ENCODE measurements at places on chromosomes 1 and 21.

DNA sequence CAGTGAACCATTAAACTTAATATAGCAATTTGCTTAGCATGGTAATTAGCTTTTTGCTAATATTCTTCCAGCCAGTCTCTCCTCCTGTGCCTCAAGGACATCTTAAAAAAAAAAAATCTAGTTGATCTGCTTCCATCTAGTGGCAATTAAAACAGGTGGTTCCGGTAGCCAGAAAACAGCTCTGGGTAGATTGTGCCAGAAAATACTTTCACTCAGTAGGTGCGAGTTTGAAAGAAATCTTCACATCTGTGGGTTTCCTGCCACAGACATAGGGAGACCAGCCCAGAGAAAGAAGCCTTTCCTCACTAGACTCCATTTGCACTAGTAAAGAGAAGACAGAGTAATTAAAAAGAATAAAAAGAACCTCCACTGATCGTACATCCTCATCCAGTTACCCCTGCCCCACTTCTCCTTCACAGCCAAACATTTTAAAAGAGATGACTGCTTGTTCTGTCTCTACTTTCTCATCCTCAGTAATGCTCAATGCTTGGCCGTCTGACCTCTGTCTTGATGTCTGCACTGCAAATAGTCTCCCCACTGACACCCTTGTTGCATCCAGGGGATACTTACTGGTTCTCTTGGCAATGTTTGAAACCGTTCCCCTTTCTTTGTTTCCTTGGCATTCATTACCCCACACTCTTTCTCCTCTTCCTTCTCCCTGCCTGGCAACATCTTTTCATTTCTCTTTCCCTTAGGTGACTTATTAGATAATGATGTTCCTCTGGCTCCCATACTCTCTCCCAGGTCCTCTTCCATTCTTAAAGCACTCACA, 16.9 kb downstream of the SELL start:
- DNase-seq, result peak; percentile 82

GRCh38 chr1:33914531-33914930, 50.7 kb downstream of the HMGB4 start:
- no peak for DNase-seq

DNA sequence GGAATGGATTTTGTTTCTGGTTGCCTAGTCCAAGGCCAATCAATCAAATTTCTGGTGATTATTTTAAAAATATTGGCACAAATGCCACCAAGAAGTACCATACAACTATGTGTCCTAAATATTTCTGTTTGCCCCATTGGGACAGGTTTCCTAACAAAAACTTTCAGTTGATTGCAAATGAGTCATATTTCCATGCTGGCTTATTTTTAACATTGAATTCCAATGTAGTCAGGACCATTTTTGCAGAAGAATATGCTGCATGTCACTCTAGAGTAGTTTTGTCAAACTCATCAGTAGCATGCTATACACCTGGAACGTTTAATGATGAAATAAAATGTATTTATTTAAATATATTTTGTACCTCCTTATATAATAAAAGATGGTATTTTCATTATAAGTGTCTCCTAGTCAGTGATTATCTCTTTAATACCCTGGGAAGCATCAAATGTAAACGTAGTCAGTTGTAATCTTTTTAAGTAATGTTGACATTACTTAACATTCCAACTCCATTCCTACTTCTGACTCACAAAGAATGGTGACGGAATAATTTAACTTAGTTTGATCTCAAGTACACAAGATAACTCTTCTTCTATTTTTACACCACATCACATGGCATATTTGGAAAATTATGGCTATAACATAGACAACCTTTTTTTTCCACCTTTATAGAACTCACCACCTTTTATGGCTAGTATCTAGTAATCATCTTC, 39.0 kb upstream of the USH2A start:
- no peak for DNase-seq

- DNase-seq, result no peak
Observed at GRCh38 chr21:31952828-31953227, 80.0 kb downstream of the HUNK start.

GRCh38 chr1:113792471-113792870, 19.8 kb downstream of the RSBN1 start:
- peak; percentile 24 for DNase-seq

DNA sequence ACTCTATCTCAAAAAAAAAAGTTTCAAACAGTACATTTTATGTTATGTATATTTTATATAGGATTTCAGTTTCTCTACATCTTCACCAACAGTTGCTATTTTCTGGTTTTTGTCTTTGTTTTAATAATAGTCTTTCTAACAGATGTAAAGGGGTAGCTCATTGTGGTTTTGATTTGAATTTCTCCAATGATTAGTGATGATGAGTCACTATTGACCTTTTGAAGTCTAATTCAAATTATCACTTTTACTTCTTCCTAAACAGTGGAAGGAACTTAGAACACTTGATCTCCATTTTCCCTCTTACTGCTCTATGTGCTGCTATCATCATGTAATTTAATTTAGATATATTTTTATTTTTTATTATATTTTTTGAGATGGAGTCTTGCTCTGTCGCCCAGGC, 31.7 kb upstream of the SHCBP1L start:
- no peak for DNase-seq

DNA sequence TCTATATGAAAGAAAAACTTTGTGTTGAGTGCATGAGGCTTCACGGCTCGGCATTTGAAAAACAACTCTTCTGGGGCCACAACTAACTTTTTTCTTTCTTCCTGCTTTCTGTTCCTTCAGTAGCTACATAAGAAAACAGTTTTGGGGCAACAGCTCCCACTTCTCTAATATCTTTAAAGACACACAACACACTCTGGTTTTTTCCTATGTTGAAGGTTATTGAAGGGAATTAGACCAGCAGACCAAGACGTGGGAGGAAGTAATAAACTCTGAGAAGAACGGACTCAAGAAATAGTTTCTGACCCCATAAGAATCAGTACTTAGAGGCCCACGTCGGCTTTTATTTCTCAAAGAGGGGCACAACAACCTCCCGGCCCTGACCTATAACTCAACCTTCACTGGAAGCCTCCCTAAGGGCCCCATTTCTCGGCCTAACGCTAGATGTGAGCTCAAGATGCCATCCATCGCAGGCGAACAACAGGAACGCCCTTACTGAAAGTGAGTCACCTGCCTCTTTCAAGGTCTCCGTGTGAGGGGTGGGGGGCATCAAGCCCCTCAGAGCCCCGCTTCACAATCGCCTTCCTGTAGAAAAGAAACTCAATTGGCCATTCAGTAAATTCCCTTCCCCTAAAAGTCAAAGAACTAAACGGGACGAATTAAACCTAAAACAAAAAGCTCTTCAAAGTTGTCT, 844 bp downstream of the ZMYM6 start:
- peak; percentile 11 for DNase-seq

DNA sequence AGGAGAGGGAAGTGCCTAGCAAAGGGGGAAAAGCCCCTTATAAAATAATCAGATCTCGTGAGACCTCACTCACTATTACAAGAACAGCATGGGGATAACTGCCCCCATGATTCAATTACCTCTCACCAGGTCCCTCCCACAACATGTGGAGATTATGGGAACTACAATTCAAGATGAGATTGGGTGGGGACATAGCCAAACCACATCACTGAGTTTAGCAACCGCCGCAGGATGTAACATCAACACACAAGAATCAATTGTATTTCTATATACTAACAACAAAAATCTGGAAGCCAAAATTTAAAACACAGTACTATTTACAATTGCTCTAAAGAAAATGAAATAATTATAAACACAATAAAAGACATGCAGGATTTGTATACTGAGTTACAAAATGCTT, 21.9 kb downstream of the DIRAS3 start:
- no peak for DNase-seq

GRCh38 chr1:48955774-48956173, 179.1 kb upstream of the BEND5 start:
- no peak for DNase-seq

GRCh38 chr1:206538086-206538770, 30.9 kb downstream of the RASSF5 start:
- DNase-seq, result no peak

DNA sequence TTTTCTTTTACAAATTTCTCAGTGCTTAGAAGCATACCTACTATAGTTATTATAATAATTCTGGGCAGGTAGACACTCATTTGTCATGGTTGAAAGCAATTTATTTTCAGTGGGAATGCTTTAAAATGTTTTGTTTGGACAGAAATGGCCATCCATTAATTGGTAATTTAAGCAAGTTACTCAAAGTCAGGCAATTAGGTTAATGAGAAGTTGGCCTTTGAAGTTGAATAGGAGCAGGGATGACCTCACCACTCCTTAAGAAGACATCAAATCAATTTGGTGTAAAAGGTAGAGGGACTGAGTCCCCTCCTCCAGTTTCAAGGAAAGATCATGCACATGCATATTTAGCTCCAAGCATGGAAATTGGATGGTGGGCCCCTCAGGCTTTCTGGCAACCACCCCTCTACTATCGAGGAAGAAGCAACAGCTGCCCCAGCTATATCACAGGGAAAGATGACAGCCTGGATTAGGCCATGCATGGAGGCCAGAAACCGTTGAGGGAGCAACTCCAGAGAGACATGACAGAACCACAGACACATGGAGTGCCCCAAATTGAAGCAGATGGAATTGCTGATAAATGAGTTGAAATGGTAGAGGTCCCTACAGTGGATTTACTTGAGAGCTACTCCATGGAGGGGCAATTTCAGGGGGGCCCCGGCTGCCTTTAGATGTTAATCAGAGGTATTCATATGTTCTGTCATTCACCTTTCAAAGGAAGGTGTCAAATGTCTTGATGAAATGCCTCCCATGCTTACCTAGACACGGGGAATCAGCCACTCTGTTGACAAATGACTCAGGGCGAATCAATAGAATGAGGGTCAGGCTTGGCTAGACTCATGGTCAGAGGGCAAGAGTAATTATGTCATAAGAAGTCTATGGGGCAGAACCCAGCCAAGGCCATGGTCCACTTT, 26.7 kb downstream of the HLX start:
- DNase-seq, result no peak

GRCh38 chr1:244157731-244158438, 106.8 kb downstream of the ZBTB18 start:
- no peak for DNase-seq

DNA sequence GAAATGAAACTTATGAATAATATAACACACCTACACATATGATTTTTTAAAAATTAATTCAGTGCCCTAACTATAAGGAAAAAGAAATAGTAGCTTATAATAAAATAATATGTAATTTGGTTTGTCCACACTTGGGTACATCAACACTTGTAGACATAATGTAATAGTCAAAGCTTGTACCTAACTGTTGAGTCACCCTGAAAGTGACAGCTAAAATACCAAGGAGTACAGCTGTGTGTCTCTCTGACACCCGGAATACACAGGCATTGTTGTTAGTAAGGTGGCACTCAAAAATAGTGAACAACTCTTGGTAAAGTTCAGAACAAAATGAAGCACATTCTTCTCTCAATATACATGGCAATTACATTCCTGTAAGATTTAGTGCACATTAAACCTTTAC, 243.4 kb downstream of the TRABD2B start:
- DNase-seq, result no peak

GRCh38 chr1:185257950-185258208, 59.2 kb downstream of the IVNS1ABP start:
- no peak for DNase-seq

Measured in CD4-positive, alpha-beta T cell treated with Interleukin-6 at 100 ng/mL for 8 hours (primary cell).